Thoracic aorta (tissue), 2 donors: ENCODE measurements at places on chromosomes 6 and 20. TPM values are rescaled to one million over a fixed set of nuclear protein-coding genes. Genes with fewer than 3 reads are reported as not detected.

DNA sequence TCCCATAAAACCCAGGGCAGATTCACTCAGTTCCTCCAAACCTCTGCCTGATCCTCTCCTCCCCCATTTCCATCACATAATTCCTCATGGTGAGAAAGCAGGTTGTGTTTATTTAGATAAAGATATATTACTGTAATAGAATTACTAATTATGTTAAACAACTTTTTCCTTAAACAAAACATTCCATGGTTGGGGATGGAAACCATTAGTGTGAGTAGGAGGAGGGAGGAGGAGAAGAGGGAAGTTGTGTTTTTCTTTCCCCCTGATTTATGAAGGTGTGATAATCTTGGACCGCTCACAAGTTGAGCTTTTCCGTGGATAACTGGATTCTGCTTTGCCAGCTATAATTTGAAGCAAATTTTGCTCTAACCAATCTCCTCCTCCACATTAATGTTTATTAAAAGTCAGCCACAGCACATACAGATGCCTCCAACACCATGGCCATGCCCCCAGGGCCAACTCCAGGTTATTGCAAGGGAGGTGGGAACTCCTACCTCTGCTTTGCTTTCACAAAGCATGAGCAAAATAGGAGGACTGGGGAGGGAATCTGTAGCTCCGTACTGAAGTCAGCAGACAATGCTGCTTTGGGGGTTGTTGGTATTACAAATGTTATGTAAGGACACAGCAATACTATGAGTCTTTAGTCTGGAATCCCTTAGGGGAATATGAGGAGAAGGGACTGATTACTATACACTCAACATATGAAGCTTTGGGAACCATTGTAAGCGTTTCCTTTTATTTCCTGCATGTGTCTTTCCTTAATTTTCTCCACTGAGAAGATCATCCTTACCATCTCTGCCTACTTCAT, 542.0 kb downstream of the DHX35 start:
- DNase-seq = no peak

DNMT3B gene
- total RNA-seq = 1.3 TPM

- no peak for DNase-seq
Measured at GRCh38 chr6:47741807-47742206, 40.0 kb upstream of the OPN5 start.

- DNase-seq = no peak
Measured at GRCh38 chr6:119326291-119327005, 23.1 kb downstream of the MAN1A1 start.

TINAG gene
- total RNA-seq = not detected

DNA sequence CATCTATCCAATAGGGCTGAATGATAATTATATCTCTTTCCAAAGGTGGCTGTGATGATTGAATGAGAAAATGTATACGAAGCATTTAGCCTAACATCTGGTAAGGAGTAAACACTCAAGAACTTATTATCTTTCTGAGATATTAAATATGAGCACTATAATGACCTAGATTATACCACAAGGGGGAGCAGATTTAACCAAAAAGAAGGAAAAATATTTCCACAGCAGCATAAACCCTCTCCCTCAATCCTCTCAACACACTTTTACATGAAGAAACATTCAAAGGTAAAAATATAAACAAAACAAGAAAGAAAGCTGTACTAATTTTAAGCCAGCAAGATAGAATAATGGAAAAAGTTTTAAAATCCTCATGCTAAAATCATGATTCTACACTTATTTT, 68.4 kb downstream of the SHPRH start:
- DNase-seq = no peak

WFDC12 gene
- total RNA-seq = not detected

GRCh38 chr6:28802417-28803336, 121.1 kb downstream of the TRIM27 start:
- DNase-seq = no peak

STMND1 gene
- not detected for total RNA-seq

IMPG1 gene
- total RNA-seq = not detected

DNA sequence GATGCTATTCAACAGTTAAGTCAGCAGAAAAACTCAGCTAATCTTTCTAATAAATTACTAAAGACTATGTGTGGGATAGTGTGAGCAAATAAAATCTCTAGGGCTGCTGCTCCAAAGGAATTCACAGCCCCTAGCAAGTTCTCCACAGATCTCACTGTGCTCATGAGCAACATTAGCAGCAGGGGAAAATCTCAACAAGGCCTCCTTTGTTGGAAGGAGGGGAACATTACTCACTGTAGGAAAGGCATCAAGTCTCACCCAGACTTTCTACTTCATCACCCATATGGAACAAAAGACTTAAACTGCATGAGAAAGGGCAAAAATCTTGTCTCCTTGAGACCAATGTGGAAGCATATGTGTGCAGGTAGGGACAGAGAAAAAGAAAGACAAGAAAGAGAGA, 726.4 kb upstream of the SLC35B3 start:
- DNase-seq = no peak

DNA sequence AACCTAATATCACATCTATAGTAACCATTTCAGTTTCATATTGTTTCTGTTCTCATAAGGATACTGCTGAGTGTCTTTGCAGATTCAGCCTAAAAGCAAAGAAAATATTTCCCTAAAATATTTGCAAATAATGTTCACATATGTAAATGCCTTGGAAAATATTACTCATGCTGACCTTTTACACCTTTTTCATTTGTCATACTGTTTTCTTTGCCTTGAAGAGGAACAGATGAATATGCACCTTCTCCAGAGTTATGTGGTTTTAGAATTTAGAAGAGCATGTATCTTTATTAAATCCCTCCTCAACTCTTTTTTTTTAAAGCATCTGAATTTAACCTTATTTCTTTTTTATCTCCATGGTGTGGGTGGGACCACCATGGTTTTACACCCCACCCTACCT, 32.5 kb downstream of the NDUFAF5 start:
- no peak for DNase-seq

TREM1 gene
- 11.7 TPM for total RNA-seq

DNA sequence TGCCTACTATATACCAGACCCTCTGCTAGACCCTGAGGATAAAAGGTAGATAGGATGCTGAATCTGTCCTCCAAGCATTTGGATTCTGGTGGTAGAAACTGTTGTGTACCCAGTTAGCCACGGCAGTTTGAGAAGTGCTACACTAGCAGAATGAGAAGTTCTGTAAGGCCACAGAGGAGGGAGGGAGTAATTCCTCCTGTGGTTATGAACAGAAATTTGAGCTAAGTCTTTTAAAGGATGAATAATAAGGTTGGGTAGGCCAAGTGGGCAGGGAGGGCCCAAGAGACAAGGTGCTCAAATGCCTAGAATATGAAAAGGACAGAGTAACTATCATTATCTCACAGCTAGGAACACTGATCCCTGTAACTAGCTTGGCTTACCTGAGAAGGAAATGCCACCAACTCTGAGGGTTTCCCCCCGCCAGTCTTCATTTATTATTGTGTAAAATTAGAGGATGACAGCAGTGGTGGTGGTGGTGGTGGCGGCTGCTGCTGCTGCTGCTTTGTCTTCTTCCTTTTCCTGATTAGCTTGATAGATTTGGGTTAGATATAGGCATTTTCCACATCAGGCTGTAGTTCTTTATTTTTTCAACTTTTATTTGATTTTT, 243.3 kb downstream of the PRL start:
- DNase-seq = no peak

DNA sequence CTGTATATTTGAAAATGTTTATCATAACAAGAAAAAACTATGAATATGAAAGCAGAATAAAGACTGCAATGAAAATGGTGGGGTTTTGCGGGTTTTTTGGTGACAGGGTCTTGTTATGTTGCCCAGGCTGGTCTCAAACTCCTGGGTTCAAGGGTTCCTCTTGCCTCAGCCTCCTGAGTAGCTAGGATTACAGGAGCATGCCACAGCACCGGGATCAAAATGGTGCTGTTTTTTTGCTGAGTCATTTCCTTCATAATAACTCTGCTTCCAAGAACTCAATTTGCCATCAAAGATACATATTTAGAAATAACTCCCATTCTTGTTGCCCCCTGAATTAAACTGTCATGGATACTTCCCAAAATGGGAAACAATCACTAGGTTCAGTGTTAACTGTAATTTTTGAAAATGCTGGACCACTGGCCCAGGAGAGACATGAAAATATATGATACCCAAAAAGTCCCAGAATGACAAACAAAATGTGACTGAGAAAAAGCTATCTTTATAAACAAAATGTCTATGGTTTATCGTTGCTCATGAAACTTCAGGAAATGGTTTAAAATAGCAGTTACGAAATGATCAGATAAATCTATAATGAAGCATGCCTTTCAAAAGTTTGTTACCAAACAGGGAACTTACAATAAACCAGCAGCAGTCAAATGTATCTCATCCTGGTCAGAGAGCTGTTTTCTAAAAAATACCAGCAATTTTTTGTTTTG, 32.2 kb downstream of the ILRUN start:
- no peak for DNase-seq

DNA sequence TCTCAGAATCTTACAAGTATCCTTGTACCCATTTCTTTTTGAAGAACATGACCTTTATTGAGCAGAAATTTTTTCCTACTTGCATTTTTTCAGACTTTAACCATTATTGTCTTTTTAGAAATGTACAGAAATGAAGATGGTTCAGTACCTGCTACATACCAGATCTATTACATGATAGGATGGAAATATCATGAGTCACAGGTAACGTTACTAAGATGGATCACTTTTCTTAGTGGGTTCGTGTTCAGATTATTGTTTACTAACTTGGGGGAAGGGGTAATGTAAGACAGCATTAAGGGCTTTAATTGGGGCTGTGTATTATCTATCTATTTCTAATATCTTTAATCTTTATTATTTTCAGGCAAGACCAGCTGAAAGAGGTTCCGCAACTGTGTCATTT, 31.9 kb downstream of the NDUFAF5 start:
- no peak for DNase-seq

- DNase-seq = no peak
Measured at GRCh38 chr6:161135695-161136591, 137.9 kb downstream of the AGPAT4 start.

DNA sequence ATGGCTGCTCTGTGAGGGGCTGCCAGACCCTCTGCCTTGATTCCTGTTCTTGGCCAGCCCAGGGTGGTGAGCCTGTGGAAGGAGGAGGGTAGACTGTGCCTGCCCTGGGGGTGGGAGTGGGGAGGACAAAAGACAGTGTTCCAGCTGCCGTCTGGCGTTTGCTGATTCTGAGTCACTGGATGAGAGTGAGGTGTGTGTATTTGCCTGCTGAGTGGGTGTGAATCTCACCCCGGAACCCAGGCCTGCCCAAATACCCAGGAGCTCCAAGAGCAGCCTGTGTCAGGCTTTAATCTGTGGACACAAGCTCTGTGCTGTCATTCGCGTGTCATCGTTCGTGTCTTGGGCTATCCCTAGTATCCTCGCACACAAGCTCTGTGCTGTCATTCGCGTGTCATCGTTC, 2.6 kb upstream of the LKAAEAR1 start:
- DNase-seq = no peak

- DNase-seq = no peak
Measured at GRCh38 chr6:82408952-82409431, 45.4 kb downstream of the TPBG start.

MUC21 gene
- not detected for total RNA-seq

- DNase-seq = no peak
Measured at GRCh38 chr6:135087403-135087802, 32.8 kb upstream of the HBS1L start.

TRIM26 gene
- total RNA-seq = 36.0 TPM

- DNase-seq = no peak
Measured at GRCh38 chr6:82182756-82183155, 64.8 kb downstream of the IBTK start.

- no peak for DNase-seq
Measured at GRCh38 chr6:127366282-127367022, 23.0 kb upstream of the ECHDC1 start.

MOG gene
- total RNA-seq = not detected

ZFP57 gene
- total RNA-seq = 3.2 TPM

FNDC1 gene
- total RNA-seq = 4.1 TPM
